ENCODE measurements at places on chromosomes 11 and 22. TPM values are rescaled to one million over a fixed set of nuclear protein-coding genes. Genes with fewer than 3 reads are reported as not detected.

The DSCAML1 gene
- total RNA-seq, result 0.64 TPM

The YPEL1 gene
- total RNA-seq, result 0.10 TPM

The OR52N4 gene
- not detected for total RNA-seq

The ACR gene
- total RNA-seq, result not detected

The SLC6A5 gene
- total RNA-seq, result not detected

The TRIM34 gene
- total RNA-seq, result 2.6 TPM

The SCGB1C1 gene
- total RNA-seq, result not detected

The CCDC81 gene
- 0.21 TPM for total RNA-seq

The PDGFB gene
- total RNA-seq, result 3.1 TPM

The NCAM1 gene
- 0.06 TPM for total RNA-seq

The SLC22A8 gene
- total RNA-seq, result not detected

The TSPAN32 gene
- total RNA-seq, result not detected

The IGLL1 gene
- not detected for total RNA-seq

The NPAS4 gene
- not detected for total RNA-seq

The GNG3 gene
- total RNA-seq, result not detected

The VSIG10L2 gene
- total RNA-seq, result not detected

The MUC5B gene
- total RNA-seq, result 1.6 TPM

The THAP7 gene
- 15.7 TPM for total RNA-seq

The ALDH3B2 gene
- total RNA-seq, result not detected

The GRK3 gene
- total RNA-seq, result 3.0 TPM

The CASP5 gene
- total RNA-seq, result not detected

The CELSR1 gene
- 24.1 TPM for total RNA-seq

The KCNJ11 gene
- 7.0 TPM for total RNA-seq

The GSTT2 gene
- 0.27 TPM for total RNA-seq

Measured in A549 treated with AZD2906 at 1 μM for 4 hours (cell line).